EH (cell line): ENCODE measurements at places on chromosomes 1 and 21.

- DNase-seq, result no peak
Measured at GRCh38 chr1:200351425-200351824, 58.4 kb downstream of the ZNF281 start.

DNA sequence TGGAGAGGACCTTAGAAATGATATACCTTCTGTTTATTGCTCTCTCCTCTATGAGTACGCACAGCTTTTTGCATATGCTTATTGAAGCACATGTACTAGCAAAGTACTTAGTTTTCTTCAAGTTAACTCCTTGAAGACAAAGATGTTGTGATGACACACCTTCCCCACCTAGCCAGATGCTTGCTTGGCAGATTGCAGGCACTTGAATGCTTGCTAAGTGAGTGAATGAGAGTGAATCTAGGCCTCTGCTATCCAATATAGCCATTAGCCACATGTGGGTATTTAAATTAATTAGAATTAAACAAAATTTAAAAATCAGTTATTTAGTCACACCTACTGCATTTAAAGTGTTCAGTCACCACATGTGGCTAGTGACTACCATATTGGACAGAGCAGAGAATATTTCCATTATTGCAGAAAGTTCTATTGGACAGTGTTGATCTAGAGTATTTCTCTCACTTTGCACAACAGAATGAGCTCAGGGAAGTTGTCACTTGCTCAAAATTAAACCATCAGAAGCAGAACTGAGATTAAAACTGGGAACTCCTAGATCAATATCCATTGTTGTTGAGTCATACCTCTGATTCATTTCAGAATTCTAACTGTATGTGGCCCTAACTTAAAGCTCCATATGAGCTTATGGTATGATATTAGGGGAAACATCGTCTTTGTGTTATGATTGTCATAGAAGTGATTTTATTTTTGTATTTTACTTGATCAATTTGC lies 8.6 kb upstream of the EEIG2 start:
- DNase-seq, result no peak

- peak; percentile 52 for DNase-seq
Measured at GRCh38 chr1:59705466-59706302, 109.1 kb upstream of the HOOK1 start.

DNA sequence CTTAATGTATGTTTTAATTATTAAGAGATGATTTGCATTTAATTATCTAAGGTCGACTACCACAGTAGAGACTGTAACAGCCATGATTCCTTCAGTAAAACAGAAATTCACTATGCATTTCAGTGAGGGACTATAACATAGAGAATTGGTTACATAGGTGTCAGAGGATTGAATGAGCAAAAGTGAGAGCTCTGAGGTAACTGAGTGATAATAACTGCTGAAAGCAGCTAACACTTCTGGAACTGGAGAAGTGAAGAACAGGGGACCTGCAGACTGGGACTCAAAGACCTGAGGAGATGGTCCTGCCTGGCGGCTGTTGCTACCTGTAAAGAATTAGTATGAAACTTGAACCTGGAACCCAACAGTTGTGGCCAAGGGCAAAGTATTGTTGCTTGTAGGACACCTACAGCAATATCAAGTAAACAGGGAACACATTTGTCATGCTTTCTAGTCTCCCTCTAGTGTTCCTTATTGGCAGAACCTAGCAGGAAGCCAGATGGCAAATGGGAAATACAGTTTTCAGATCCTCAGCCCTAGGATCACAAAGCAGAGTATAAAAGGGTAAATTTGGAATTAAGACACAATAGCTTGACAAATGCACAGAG lies 110.6 kb downstream of the HS2ST1 start:
- DNase-seq, result peak; percentile 30

- no peak for DNase-seq
Measured at GRCh38 chr1:30042438-30043147, 680.8 kb downstream of the MATN1 start.

- DNase-seq, result peak; percentile 87
Measured at GRCh38 chr1:183989078-183989577, 48.4 kb downstream of the COLGALT2 start.

DNA sequence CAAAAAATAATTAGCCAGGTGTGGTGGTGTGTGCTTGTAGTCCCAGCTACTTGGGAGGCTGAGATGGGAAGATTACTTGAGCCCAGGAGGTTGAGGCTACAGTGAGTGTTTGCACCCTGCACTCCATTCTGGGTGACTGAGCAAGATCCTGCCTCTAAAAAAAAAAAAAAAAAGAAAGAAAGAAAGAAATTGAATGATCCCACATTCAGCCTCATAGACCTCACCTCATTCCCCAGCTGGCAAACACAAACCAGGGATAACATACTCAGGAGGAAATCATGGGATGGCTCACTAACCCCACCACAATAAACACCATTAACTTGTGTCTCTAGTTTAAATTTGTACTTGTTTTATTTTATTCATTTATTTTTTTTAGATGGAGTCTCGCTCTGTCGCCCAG lies 8.5 kb downstream of the ENSA start:
- DNase-seq, result no peak

DNA sequence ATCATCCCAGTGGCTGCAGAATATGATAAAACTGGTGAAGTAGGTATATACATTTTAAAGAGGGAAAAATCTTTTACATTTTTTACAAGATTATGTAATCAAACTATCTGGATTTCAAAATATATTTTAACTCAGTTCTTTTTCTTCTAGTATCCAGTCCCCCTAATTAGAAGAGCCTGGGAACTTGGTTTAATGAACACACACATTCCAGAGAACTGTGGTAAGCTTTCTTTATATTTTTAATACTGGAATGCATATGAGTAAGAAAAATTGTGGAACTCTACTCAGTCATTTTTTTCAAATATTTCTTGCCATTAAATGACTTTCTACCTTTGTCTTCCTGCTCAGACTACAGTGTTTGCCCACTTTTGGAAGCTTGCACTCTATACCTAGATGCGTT lies 8.2 kb downstream of the ACADM start:
- DNase-seq, result peak; percentile 86

DNA sequence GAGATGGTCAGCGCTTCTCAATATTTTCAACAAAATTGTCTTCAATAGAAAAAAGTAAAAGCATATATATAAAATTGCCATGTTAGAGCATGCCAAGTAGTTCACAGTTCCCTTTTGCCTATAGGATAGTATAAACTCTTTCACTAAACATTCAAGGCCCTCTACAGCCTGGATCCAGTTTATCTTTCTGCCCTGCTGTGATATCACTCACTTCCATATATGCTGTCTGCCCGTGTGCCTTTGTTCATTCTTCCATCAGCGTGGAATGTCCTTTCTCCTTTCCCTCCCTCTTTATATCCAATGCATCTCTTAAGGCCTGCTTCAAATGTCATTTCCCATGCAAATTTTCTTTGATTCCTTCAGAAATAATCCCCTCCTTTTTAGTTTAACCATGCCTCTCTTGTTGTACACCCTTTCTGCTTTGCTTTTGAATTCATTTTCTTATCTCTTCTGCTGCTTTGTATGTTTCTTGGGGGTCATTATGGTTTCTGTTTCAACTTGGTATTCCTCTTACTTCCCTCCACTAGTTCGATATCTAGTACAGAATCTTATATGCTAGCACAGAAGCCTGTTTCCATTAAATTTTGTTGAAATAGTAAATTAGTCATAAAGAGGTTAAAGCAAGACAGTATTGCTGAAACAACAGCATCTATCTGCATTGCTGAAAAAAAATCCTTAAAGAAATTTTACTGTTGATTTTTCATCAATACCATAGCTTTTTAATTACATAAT lies 44.7 kb downstream of the XCL2 start:
- DNase-seq, result no peak

- no peak for DNase-seq
Measured at GRCh38 chr1:5994713-5995621, 2.7 kb upstream of the NPHP4 start.

DNA sequence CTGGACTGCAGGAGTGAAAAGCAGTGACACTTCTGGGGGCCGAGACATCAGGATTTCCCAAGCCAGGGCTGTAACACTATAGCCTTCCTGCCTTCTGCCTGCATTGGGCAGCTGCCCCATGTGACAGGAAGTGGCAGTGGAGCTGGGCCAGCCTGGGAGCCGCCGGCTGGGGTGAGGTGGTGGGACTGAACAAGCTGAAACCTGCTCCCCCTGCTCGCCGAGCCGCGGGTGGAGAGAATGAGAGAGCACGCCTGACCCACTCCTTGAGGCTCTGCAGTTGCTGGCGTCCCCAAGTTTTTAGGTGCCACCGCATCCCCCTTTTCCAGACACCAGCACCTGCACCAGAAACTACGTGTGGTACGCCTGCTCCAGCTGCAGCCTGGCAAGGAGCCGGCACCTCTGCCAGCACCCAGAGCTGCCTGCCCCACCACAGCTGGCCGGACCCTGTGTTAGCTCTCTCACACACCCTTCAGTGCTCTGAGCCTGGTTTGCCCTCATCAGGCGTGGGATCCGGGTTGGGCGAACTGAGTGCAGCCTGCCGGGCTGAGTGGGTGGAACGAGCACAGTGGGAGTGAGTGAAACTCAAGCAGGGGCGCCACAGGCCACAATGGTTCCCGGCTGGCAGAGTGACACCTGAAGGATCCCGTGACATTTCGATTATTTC lies 119.4 kb downstream of the AKT3 start:
- no peak for DNase-seq

GRCh38 chr1:228275179-228275429 lies 67.3 kb downstream of the OBSCN start:
- no peak for DNase-seq

DNA sequence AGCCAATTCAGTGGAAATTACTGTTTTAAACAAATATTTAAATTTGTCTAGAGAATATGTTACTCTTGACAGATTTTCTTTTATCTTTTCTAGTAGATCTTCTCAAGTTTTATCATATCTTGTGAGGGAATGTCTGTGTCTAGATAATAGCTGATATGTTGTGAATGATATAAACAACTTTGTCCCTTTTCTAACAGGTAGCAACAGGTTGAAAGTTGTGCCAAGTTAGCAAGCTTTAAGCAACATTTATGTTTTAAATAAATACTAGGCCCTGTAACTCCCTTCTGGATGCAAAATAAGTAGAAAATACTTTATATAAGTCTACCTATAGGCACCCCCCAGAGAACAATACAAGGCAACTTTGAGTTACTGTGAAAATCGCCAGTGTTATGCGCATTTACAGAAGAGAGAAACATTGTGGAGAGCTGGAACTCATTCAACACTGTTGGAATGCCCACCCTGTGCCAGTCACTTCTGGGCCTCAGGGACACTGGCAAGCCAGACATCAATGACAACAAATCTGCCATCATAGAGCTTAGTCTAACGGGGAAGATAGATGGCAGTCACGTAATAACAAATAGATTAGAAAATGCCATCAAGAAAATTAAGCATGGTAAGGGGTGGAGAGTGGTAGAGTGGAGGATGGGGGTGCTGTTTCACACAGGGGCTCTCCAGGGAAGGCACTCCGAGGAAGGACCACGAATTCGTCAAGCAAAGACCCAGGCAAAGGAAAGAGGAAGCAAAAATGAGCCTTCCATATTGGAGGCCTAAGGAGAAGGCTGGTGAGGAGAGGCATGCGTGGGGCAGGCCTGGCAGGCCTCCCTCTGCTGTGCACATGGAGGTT lies 4.4 kb downstream of the MAP3K21 start:
- no peak for DNase-seq

DNA sequence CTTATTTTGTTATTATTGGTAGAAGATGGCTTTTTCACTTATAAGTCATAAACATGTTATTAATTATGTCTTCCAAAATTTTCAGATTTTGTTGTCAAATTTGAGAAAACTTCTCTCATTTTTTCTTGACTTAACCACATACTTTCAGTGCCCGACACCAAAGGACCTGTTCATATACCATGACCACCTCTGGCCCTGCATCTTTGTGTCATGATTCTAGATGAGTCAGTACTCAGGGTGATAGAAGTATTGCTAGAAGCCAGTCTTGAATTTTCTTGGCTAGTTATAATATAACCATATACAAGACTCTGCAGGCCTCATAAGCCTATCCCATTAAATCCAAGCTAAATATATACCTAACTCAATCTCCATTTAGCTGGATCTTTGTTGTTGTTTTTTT lies 35.4 kb upstream of the DPH5 start:
- DNase-seq, result no peak

GRCh38 chr1:36816348-36816747 lies 218.0 kb downstream of the GRIK3 start:
- DNase-seq, result no peak

DNA sequence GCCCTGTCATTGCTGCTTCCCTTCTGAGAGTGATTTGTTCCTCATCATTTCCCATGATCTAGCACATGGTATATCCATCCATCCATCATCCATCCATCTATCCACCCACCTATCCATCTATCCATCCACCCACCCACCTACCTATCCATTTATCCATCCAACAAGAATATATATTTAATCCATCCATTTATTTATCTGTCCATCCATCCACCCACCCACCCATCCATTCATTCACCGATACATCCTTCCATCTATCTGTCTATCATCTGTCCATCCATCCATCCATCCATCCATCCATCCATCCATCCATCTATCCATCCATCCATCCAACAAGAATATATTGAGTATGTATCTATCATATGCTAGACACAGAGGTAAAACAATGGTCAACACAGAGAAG lies 100.0 kb upstream of the ACTL8 start:
- no peak for DNase-seq

DNA sequence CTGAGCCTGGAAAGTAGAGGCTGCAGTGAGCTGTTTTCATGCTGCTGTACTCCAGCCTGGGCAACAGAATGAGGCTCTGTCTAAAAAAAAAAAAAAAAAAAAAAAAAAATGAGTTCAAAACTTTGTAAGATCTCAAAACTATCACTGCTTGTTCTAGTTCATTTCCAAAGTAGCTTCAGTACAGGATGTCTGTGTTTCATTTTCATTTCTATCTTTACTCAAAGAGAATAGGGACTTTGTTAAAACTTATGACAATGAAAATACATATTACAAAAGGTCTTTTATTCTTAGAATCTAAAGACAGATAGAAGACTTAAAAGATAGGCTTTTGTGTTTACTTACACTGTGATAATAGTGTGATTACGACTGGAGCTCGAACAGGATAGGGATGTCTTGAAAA lies 709.7 kb downstream of the ADGRL2 start:
- no peak for DNase-seq

DNA sequence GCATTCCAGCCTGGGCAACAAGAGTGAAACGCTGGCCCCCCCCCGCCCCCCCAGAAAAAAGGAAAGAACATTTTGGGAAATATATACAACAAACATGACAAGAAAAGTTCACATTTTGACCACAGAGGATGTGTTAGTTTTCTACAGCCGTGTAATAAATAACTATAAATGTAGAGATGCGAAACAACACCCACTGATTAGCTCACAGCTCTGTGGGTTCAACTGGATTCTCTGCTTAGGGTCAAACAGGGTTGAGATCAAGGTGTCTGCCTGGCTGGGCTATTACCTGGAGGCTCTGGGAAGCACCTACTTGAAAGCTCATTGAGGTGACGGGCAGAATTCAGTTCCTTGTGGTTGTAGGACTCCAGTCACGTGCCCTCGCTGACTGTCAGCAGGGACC lies 11.1 kb upstream of the VPS26C start:
- no peak for DNase-seq

DNA sequence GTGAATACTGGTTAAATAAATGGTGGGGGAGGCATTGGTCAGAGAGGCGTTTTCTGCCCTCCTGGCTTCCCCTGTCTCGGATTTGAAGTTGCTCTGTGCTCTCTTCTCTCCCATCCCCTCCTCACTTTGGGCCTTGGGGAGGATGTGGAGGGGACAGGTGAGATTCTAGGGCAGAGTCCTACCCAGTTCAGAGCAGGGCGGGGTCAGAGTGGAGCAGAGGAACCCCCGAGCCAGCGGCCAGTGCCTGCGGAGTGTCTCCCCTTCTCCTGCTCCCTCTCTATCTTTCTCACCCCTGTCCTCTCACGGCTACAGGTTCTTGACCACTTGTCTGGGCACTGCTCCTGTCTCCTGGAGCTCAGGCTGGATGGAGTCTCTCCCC lies 8.1 kb downstream of the KNCN start:
- no peak for DNase-seq
